ENCODE measurements at places on chromosomes 7 and 10.
A peak's percentile ranks its signal among the peaks of the same experiment; 100 is the strongest.

DNA sequence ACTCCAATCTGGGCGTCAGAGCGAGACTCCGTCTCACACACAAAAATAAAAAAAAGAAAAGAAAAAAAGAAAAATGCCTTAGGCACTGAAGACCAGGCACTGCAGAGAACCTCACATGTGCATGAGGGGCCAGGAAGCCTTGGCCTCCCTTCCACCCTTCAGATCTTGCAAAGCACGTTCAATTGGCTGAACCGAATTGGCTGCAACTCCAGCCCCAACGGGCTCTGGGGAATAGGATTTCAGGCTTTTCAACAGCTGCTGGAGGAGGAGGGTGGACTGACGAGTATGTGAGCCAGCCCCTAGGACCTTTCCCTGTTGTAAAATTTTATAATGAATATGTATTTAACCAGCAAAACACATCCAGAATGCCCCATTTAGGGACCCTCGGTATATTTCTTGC is 16.7 kb downstream of the TMEM120A start:
- no peak for DNase-seq

- DNase-seq: no peak
These were observed 12.7 kb downstream of the COA1 start for GRCh38 chr7:43716598-43716997.

DNA sequence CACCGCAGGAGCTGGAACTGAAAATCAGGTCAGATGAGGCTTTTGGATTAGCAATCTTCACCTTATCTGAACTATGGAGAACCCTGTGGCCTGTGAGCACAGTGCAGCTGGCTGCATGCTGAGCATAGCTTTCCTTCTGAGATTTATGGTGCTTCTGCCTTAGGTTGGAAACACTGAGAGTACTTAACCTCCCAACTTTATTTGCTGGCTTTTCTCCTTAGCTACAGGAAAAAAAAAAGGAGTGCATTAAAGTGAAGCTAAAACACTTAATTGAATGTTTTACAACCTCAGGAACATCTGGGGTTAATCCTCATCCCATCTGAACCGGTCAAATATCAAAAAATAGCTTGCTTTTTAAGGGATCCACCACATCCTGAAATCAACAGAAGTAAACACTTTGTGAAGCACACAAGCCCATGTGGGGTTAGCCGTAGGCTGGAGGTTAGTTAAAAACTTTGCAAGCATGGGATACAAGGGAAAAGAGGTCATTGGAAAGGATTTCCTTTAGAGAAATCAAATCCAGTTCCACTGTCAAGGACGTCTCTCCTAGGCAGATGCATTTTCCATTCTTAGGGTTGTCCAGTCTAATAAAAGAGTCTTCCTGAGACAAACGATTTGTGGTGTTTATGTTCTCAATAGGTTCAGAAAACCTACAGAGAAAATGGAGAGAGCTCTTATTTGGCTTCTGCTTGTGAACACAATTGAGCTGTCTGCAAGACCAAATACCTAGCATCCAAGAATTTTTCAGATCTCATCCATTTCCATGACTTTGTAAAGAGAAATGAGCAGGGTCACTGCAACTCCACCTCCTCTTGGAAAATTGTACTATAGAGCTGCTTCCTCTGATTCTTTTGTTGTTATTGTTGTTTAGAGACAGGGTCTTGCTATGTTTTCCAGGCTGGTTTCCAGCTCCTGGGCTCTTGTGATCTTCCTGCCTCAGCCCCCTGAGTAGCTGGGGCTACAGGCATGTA is 470.4 kb upstream of the IGFBP3 start:
- no peak for DNase-seq

DNA sequence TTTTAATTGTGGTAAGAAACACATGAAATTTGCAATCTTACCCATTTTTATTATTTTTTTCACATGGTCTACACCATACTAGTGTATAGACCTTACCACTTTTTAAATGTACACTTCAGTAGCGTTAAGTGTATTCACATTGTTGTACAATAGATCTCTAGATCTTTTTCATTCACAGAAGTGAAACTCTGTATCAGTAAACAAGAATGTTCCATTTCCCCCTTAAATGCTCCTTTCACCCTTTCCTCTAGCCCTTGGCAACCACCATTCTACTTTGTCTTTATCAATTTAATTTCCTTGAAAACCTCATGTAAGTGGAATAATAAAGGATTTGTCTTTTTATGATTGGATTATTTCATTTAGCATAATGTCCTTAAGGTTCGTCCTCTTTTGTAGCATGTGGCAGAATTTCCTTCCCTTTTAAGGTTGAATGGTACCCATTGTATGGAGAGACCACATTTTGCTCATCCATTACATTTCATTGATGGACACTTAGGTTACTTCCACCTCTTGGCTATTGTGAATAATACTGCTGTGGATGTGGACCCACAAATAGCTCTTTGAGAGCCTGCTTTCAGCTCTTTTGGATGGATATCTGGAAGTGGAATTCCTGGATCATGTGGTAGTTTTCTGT is 45.7 kb downstream of the SNX10 start:
- no peak for DNase-seq

- peak; percentile 87 for DNase-seq
These were observed at the start of gene TRAPPC14 for GRCh38 chr7:100158229-100159098. Gene TRAPPC14, minus strand, starts transcription at chr7:100158723. Its CDS starts 224 bp downstream, at chr7:100158499.

- no peak for DNase-seq
These were observed 802.3 kb upstream of the SORCS1 start for GRCh38 chr10:107966826-107967225.

DNA sequence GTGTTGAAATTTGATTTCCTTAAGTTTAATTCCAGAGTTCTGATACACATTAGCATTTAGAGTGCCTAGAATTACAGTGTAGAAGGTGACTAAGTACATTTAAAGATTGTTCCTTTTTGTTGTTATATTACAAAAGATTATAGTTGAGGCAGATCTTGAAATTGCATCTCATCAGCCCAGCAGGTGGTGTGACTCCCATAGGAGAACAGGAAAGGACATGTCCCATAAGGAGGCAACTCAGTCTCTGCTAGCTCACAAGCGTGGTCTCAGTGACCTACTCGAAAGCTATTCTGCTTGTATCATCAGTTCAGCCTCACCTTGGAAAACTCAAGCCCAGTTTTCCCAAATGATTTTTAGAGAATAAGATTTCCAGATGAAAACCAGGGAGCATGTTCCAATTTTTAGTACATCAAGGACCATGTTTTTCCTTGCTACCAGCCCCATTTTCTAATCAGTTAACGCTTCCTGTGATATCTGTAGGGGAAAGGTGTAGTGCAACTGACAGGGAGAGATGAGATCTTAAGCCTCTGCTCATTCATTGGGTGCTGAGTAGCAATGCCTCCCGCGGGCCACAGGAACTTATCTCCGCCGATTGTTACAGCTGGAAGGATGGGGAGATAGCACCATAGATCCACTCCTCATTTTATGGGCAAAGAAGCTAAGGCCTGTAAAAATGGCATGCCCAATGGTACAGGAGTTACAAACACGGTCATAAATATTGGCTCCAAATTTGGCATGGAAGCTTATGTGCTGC is 1.1 kb upstream of the GNAI1 start:
- peak; percentile 27 for DNase-seq

DNA sequence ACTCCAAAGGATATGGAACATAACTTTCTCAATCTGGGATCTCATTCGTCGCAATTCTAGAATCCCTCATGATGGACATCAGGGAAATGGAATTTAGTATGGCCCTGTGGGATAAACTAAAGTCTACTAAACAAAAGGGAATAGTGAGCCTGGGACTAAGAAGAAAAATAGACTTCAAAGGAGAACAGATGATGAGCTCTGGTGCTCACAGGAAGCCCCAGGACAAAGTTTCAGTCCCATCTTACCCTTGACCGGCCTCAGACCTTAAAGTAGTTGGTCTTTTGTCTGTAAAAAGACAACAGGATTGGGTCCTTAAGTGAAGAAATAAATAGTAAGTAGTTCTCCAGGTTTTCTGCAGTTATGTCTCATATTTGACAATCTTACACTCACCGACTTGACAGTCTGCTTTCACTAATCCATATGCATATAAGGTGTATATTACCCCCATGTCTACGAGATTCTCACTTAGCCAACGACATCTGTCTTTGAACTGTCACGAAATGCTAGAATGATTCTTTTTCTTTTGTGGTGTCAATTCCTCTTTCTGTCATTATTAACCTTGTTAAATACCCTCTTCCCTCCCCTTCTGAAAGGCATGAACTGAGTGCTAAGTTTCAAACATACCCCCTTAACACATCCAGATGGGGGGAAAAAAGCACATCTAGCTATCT is 10.9 kb upstream of the IKZF1 start:
- DNase-seq: no peak

DNA sequence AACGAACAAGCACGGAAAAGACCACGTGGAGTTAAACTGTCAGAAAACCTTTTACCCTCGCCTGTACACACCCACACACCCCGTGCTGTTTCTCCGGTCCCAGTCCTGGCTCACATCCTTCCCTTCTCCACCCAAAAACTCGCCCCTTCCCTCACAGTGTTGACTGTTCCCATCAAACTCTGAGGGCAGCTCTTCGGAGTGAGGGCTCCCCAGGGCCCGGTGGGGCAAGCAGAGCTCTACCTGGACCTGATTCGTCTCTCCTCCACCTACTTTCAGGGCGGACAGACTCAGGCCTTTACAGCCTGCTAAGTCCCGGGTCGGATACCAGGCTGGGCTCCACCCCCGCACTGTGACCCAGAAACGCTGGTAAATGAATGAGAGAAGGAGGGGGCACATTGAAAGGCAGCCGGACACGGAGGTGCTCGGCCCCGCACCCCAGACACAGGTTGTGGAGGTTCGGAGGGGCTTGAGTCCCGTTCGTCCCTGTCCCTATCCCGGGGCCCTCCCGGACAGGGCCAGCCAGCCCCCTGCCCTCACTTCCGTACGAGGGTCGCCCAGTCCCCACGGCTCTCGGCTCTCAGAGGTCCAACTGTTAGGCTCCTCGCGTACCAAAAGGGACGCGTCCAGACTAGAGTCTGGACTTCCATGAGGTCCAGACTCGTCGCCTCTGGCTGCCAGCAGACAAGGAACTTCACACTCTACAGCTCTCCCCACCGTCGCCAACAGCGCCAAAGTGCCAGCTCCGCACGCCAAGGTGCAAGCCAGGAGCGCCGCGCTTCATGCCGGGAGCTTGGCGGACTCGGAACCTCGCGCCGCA is 31.7 kb upstream of the ASL start:
- DNase-seq: no peak

GRCh38 chr7:45015313-45015712 is 15.3 kb downstream of the CCM2 start:
- DNase-seq: no peak

GRCh38 chr7:95491634-95492314 is 6.0 kb downstream of the ASB4 start:
- DNase-seq: no peak

- DNase-seq: no peak
These were observed 28.5 kb upstream of the CSGALNACT2 start for GRCh38 chr10:43109671-43110249.

DNA sequence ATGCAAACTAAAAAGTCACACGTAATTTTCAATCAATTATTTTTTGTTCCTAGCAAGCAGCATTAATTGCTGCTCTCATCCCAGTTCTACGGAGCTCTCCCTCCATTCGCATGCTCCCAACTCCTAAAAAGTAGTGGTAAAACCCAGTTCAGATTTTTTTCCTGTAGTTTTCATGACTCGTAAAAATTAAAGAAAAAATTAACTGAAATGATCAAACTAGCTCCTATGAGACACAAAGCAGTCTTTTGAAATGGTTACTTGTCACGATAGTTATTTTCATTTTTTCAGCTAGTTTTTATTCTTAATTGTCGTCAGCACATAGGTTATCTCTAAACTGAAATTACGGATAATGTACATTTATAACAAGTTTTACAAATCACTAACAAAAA is 1.8 kb downstream of the HNRNPA2B1 start:
- no peak for DNase-seq

DNA sequence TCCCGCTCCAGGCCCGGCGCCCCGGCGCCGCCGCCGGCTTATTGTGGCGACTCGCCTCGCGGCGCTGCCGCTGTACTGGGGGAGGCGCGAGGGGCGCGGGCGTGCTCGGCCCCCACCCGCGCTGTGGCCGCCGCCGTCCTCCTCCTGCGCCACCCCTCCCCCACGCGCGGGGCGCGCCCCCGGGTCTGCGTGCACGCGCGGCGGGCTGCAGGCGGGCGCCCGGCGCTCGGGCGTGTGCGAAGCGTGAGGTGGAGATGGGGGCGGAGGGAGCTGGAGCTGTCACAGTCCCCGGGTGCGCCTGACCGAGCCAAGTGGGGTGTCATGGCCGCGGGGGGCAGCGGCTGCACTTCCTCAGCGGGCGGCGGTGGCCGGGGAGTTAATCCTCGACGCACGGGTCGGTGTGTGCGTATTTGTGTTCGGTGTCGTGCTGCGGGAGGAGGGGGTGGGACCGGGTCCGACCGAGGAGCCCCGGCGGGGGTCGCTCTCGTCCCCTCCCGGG is 672 bp downstream of the LCOR start:
- DNase-seq: peak; percentile 79

GRCh38 chr7:10245406-10245805 is 728.3 kb upstream of the PHF14 start:
- no peak for DNase-seq

GRCh38 chr7:17523813-17524739 is 225.6 kb downstream of the AHR start:
- DNase-seq: no peak

DNA sequence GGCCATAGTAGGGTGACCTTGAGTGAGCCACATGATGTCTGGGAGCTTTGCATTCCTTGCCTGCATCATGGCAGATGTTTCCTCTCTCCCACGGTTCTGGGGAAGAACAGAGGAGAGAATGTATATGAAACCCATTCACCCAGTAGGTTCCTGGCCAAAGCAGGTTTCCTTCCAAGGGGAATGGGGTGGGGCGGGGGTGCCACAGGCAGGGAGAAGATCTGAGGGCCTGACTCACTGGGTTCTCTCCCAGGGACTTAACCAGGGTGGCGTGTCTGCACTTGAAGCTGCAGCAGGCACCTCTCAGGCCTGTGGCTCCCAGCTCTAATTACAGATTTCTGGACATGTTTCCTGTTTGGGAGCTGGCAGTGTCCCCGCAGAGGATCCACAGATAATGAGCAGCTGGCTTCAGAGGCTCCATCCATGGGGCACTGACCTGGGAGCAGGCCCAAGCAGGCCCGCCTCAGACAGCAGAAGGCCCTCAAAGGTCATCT is 50.2 kb upstream of the ZMIZ1 start:
- peak; percentile 78 for DNase-seq

DNA sequence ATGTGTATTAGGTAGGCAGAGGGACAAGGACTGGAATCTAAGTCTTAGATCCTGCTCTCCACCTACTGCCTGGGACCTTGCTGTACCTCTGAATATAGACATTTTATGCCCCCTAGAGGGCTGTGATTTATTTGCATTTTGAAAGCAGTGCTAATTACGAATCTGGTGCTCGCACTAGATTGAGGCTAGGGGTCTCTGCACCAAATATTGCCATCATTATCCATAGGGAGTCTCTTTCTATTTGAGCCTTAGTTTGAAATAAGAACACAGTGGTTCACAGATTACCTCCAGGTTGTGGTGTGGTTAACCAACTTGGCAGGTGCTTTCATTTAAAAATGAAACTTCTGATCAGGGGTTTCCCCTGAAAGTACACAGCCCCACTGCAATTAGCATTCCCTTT is 41.8 kb downstream of the CNNM1 start:
- peak; percentile 35 for DNase-seq

DNA sequence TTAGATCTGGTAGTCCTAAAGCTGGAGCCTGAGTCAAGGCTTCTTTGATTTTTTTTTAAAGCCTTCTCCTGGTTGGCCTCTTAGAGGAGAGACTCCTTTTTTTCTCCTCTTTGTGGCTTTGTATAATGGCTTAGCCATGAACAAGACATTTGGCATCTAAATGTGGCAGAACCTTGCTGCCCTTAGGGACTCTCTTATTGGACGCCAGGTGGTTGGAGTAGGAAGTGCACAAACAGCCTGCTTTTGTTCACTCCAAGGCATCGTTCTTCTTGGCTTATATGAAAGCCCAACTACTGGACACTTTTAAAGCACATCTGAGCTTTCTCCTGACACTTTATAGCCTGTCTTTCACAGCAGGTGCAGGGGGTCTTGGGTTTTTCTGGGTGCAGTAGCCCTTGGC is 25.0 kb downstream of the ZPBP start:
- no peak for DNase-seq

Measured in SK-N-DZ (cell line).